T-helper 17 cell (primary cell): ENCODE measurements at places on chromosomes 3 and 15. TPM values are rescaled to one million over a fixed set of nuclear protein-coding genes. Genes with fewer than 3 reads are reported as not detected.

Gene CDCP1
- total RNA-seq = 0.31 TPM

Gene ZNF660
- total RNA-seq = not detected

DNA sequence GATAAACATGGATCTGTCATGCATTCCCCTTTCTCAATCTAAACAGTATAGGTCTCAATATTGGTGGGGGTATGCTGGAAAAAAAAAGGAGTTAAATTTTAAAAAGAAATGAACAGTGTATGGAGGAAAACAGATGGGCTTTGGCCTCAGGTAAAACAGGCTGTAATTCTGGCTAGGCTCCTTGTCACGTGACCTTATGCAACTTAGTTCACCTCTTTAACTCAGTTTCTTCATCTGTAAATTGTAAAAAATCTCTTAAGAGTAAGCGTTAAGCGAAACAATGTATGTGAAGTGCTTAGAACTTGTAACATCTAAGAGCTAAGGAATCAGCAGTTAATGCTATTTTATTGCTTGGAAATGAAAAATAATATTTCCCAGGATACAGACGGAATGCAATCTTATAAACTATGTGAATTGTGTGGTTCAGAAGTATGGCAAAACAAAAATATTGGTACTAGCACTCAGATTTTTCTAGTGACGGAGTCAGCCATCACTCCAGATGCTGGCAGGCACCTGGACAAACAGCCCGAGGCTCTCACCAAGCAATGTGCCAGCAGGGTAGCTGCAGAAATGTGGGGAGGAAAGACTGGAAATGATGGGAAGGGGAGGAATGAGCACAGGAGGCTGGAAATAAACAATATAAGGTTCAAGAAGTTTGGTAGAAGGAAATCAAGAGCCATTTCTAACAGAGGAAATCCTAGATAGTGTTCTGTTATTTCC is 172.8 kb downstream of the USP13 start:
- no peak for DNase-seq

- no peak for DNase-seq
Measured at GRCh38 chr15:71691458-71692417, 118.6 kb upstream of the NR2E3 start.
